ENCODE measurements at places on chromosomes 13 and 19. TPM values are rescaled to one million over a fixed set of nuclear protein-coding genes. Genes with fewer than 3 reads are reported as not detected.
A peak's percentile ranks its signal among the peaks of the same experiment; 100 is the strongest.

DNA sequence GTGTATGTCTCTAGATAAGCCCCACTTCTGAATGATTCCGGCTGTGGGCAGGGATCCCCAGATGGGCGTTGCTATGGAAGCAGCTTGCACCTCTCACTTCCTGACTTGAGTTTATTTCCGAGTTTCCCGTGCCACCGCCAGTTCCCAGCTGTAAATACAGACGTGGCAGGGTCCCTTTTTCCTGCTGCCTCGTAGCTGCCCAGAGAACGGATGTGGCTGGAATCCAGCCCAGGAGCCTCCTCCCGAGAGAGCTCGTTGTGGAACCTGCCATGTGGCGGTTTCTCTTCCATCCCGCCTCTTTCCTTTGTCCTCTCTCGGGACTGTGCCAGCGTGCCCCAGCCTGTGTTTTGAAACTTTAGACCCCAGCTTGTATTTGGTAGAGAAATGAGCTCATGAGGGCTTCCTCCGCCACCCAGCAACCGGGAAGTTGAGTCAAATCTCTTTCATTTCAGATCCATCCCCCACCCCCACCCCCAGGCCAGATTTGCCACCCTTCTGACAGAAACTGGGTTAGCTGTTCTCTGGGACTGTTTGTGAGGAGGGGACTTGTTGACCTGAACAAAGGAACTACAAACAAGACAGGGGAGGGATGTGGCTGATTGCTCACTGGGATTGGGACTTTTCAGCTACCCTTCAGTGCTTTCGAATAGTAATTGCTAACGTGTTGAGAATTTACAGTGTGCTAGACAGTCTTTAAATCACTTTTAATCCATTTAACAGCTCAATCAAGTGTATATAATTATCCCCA is 96.6 kb downstream of the SIPA1L3 start:
- DNase-seq: peak; percentile 99

CLDND2 gene
- total RNA-seq: 1.2 TPM

ZNF490 gene
- total RNA-seq: 4.9 TPM

DNA sequence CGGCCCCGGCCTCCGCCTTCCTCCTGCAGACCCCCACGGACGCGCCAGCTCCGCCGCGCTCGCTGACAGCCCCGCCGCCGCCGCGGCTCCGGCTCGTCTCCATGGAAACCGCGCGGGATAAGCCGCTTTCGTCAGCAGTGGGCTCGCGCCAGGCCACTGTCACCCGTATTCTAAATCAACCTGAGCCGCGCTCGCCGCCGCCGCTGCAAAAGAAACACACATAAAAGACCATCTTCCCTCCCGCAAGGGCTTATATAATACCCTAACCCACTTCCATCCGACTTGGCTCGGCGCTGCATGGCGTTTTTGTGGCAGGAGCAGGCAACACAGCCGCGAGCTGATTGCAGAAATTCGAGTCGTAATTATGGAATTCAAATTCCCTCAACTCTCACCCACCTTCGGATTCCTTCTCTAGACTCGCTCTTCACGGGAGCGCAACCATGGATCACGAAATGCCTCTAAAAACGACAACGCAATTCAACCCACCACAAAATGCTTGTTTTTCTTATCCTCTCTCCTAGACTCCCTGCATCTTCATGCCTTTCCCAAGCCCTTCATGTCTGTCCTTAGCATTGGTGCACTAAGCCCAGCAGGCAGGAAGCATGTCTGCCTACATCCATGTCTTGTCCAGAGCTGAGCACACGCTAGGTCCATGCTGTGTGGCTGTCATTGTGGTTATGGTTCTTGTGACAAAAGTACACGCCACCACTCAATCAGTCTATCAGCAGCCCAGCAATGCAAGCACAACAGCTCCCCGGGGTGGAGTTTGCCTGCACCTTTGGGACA is at the start of gene AMER2:
TSS of gene AMER2 (minus strand) at position 772 of the 786 bp plus-strand sequence. CDS start at position 103, 669 bp downstream.
- DNase-seq: no peak

- no peak for DNase-seq
Measured at GRCh38 chr13:50339271-50339670, 324.0 kb downstream of the KCNRG start.

- DNase-seq: no peak
Measured at GRCh38 chr13:27257648-27258253, 6.4 kb downstream of the RPL21 start.

GRCh38 chr19:34041925-34042521 is 130.3 kb upstream of the LSM14A start:
- peak; percentile 44 for DNase-seq

DNA sequence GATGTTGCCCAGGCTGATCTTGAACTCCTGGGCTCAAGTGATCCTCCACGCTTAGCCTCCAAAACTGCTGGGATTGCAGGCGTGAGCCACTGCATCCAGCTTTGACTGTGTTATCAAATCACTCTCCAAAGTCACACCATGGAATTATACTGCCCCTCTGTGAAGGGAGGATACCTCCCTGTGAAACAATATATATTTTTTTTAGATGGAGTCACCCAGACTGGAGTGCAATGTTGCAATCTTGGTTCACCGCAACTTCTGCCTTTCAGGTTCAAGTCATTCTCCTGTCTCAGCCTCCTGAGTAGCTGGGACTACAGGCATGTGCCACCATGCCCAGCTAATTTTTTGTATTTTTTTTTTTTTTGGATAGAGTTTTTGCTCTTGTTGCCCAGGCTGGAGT is 7.7 kb downstream of the TYK2 start:
- no peak for DNase-seq

DNA sequence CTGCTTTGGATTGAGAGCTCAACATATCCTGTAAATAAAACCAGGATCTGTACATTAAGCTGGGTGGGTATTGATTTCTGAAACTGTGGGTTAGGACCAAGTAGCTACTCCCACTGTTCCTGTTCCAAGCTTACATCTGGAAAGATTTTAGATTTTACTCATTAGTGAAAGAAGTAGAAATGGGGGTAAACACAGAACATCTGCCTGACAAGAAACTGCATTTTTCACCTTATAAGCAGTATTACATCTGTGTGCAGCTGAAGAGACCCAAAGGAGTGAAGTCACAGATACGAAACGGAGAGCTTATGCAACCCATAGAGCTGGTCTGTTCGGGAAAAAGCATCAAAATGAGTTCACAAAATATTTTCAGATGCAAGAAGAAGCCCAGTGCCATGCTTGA is 235.2 kb downstream of the SLITRK5 start:
- no peak for DNase-seq

DNA sequence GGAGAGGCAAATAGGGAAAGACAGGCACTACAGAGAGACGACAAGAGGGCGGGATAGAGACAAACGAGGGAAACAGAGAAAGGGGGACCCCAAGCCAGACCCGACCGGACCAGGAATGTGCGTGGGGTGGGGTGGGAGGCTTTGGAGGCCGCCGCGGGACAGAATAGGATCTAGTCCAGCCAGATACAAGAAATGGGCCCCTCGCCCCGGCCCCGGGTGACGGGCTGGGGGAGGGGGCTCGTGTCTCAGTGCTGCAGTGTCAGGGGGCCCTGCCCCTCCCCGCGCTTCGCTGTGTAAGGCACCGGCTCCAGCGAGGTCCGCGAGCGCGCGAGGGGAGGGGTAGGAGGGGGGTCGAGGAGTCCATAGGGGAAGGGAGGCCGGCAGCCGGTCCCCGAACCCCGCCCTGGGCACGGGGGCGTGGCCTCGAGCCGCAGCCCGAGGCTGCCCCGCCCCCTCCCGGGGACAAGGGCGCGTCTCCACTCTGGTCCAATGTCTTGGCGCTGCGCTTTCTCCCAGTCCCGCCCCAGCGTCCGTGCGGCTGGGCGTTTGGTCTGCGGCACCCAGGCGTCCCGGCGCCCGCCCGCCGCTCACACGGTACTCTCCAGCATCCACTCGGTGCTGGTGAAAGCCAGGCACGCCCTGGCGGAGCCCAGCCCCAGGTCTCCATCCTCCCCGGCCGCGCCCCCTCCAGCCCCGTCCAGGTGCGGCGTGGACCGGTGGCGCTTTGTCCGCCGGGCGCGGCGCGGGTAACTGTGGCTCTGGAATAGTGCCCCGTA is 11.0 kb downstream of the IFNL1 start:
- DNase-seq: no peak

DNA sequence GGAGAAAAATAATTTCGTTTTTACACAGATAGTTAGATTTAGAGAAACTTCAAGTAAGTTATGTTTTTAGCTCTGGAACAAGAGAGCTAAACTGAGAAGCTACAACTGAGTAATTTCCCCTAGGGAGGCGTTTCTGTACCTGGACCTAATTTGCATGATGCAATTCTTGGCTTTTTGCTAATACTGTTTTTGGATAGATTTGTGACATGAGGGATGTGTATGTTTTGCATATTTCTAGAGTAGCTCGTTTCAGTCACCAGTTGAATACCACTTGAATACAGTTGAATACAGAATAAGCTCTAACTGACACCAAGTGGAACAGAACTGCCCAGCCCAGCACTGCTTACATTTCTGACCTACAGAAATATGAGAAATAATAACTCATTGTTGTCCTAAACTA is 1227.9 kb upstream of the SPRY2 start:
- no peak for DNase-seq

- no peak for DNase-seq
Measured at GRCh38 chr13:40981949-40982348, 37.2 kb downstream of the ELF1 start.

- peak; percentile 31 for DNase-seq
Measured at GRCh38 chr19:46728693-46729339, 11.9 kb upstream of the PRKD2 start.

DNA sequence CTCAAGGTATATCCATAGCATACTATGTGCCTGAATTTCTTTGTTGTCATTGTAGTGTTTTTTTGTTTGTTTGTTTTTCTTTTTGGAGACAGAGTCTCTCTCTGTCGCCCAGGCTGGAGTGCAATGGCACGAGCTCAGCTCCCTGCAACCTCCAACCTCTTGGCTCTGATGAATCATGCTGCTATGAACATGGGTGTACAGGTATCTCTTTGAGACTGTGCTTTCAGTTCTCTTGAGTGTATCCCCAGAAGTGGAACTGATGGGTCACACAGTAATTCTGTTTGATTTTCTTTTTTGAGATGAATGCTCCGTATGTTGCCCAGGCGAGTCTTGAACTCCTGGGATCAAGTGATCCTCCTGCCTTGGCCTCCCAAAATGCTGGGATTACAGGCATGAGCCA is 13.7 kb upstream of the SLC25A42 start:
- no peak for DNase-seq

GRCh38 chr19:39671739-39672363 is 16.1 kb downstream of the LGALS16 start:
- DNase-seq: peak; percentile 56

ZNF599 gene
- 9.4 TPM for total RNA-seq

DNA sequence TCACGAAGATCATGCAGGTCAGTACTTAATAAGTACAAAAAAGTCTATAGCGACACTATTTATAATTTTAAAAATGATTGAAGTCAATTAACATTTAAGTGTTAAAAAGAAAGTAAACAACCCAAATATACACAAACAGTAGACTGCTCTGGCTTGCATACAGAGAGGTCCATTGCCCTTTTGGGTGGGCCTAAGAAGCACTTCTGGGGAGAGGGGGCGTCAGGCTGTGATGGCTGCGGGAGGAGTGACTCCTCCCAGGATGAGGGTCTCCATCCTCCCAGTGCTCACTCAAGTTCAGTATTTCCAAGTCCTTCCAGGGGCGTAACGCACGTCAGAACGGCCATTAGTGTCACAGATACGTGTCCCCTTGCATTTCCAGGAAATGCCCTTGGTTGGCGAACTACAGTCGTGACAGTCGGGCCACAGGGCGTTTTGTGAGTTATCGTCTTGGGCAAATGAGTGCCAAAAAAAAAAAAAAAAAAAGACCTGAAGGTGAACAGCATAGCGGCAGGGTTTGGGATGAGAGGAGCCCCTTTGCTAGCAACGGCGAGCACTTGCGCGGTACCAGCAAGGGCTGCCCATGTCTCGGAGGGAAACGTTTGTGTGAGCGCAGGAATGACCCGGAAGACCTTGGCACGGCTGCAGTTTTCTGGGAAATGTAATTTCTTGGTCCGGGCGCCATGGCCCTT is at the start of gene SCGB2B2:
TSS of gene SCGB2B2 (minus strand) at position 463 of the 689 bp plus-strand sequence. CDS start 82,596 bp downstream, outside the sequence.
- DNase-seq: no peak

- no peak for DNase-seq
Measured at GRCh38 chr13:97856304-97856675, 97.2 kb upstream of the IPO5 start.

DNA sequence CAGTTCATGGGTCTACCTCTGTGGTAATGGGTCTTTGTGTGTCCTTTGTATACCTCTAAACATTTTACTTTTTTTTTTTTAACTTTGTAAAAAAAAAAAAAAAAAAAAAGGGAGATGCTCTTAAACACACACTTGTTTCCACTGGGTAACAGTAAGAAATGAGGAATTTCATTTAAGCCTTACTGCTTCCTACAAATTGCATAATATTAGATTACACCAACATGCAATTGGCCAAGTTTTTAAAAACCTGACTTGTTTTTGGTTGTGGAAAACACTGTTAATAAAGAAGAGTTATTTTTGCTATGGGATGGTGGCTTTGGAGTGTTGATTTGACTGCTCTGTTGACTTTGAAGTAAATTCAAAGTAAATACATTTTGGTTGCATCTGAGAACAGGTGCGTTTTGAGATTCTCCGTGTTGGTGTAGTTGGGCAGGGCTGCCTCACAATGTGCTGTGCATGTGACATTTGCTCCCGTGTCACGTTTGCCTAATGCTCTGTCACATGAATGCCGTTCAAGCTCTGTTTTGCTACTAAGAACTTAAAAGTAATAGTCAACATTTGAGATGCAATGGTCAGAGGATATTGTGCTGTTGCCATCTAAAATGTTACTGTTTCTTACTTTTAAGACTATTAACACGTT is 202.4 kb downstream of the LMO7 start:
- no peak for DNase-seq

GIPC3 gene
- 0.49 TPM for total RNA-seq

DNA sequence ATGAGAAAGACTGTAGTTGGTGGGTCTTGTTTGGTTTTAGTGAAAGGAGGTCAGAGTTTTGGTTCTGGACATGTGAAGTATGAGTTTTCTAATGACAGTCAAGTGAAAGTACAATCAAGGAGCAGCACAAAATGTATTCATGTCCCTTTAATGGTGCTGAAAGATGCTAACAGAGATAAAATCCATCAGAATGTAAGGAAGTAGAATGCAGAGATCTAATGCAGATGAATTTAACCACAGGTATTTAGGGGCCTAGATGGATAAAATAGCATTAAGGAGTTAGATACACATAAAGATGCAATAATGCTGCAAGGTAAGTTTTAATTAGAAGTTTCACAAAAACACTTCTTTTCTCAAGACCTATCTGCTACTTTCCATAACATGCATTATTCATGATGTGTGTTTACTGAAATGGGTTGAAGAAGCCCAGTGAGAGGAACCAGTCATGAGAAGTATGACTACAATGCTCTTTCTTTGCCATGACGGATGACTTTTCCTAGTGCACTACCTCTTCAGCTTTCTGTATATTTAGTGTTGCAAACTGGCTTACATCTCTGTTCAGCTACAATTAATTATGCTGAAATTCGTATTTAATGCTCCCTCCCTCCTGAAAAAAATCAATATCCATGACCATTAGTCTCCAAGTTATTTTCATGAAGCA is 222.9 kb upstream of the HTR2A start:
- peak; percentile 9 for DNase-seq

DNA sequence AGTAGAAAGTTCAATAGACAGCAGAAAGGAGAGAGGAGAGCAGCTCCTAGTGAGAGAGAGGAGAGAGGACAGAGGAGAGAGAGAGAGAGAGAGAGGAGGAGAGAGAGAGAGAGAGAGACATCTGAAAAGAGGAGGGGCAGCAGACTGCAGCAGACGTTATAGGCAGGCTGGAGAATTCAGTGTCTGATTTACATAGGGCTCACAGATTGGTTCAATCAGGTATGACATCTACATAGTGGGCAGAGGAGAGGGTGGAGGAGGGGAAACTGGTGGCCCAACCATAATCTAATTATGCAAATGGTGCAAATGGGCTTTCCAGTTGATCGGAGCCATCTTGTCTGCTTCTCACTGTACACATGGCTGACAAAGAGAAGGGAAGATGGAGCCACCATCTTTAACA is 221.3 kb upstream of the TRPC4 start:
- peak; percentile 11 for DNase-seq

All from RPMI7951 (cell line).